ENCODE measurements at places on chromosomes 3 and 15.

- DNase-seq = no peak
These were observed 40.8 kb downstream of the BFSP2 start for GRCh38 chr3:133440652-133441051.

DNA sequence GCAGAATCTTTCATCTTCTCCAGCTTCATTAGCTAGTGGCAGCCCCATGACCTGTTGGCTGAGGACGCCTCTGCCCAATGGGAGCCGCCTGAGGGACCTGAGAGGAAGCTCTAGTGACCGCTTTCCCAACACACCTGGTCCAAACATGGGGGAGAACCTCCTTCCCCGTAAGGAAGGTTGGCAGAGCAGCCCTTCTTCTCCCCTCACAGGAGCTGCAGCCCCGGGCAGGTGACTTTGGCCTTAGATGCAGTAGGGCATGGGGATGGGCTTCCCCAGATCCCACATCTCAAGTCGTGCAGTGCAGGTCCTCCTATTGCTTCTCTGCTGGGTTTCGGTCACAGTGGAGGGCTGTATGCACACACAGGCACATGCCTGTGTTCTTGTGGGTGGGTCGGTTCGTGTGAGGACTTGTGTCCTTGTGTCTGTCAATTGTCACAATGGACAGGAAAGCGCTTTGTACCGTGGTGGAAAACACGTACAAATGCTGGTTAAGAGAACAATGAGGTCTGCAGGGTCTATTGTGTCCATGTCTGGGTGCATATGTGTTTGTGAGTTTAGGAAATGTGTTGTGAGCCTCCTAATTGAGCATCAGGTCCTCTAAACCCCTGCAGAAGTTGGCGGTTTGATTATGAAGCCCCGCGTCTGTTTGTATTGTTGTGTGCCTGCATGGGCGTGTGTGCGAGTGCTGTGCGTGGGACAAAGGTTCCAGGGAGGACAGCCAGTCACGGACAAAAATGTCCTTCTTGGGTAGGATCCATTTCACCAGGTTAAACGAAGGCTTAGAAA, 1.4 kb downstream of the ISLR2 start:
- no peak for DNase-seq

- no peak for DNase-seq
These were observed 4.8 kb downstream of the PAQR9 start for GRCh38 chr3:142958707-142959106.

DNA sequence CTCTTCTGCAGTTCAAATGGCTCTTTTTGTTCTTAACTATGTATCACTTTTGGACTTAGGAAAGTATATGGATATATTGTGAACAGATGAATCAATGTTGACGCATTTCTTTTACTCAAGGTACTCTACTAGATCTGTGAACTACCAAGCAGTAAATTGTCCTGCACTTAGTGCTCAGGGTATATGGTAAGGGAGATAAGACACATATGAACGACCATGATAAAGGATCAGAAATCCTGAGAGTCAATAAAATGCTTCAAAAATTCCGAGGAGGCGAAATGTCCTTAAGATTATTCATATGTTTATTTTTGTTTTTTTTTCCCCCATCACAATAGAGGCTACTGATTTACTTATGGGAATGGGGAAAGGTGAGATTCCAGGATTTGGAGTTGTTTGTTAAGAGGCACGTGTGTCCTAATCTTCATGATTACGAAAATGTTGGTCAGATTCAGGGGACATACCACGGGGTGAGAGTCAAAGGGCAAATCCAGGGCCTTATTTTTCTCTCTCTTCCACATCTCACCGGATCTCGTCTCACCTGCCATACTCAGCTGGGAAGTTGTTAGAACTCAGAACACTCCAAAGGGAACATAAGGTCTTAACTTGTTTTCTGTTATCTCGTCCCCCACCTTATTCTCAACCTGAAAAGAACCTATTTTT, 475.1 kb upstream of the TBL1XR1 start:
- DNase-seq = no peak

DNA sequence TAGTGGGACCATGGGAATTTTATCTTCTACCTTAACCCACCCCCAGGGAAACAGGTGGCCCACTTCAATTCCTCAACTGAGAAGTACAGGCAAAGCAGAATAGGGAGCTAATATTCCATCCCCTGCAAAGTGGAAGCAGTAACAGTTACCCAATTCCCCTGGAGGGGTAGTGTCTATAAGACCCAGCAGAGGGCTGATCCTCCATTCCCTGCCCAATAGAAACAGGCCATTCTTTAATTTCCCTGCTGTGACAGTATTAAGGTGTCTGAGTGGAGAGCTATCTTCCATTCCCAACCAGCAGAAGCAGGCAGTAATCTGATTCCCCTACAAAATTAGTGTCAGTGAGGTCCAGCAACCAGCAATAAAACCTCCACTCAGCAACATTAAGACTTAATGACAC, 219.8 kb downstream of the ULK4 start:
- DNase-seq = no peak

GRCh38 chr3:102069211-102069662, 219.9 kb downstream of the NFKBIZ start:
- DNase-seq = no peak

GRCh38 chr15:57866149-57866736, 159.7 kb downstream of the POLR2M start:
- no peak for DNase-seq

GRCh38 chr3:130557336-130558035, 40.5 kb downstream of the COL6A6 start:
- DNase-seq = no peak

DNA sequence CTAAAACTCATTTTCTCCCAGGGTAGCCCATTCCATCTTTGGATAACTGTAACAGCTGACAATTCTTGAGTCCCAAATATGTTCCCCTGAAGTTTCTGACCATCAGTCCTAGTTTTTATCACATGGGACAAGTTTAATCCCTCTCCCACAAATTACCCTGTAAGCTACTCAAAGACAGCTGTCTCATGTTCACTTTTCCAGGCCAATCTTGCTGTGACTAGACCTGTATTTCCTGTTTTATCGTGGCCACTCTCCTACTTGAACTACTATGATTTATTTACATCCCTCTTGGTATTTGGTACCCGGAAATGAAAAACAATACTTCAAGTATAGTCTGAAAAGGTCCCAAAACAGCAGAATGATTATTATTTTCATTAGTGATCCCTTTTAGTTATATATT, 95.1 kb upstream of the MEX3B start:
- no peak for DNase-seq

- no peak for DNase-seq
These were observed 74.4 kb downstream of the MGLL start for GRCh38 chr3:127747751-127748521.

DNA sequence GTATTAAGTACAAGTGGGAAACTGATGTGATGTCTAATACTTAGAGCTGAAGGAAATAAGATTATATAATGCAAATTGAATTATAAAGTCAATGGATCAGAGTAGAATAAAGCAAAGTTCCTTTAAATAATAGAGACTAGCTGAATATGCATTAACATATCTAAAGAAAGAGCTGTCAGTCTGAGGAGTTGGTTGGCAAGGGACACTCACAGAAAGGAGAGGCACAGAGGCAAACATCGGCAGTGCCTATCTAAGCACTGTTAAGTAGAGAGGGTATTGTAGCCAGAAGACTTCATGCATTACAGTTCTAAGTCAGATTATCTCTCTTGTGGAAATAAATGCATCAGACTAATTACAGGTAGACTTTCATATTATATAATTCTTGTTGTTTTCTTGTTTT, 16.6 kb downstream of the NRG4 start:
- no peak for DNase-seq

- DNase-seq = no peak
These were observed 454.0 kb upstream of the ARHGEF26 start for GRCh38 chr3:153666991-153667740.

DNA sequence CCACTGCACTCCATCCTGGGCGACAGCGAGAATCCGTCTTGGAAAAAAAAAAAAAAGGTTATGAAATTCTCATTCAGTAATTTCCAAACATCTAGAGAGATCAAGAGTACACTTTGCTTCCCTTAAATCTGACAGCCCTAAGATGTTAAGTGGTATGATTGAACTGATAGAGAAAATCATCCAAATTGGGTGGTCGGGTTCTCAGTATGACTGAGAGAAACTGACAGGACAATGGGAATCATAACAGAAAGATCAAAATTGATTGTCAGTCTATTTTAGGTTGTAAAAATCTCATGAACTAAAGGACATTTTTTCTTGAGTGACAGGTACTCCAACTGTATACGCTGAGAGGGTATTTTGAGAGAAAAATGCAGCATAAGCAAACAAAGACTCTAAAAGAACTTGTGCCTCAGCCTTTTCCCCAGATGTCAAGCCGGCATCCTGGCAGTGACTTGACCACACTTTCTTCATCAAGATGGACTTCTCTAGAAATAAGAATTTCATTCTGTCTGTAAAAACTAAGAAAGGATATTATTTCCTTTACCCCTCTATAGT, 65.8 kb downstream of the MYO5A start:
- DNase-seq = no peak

DNA sequence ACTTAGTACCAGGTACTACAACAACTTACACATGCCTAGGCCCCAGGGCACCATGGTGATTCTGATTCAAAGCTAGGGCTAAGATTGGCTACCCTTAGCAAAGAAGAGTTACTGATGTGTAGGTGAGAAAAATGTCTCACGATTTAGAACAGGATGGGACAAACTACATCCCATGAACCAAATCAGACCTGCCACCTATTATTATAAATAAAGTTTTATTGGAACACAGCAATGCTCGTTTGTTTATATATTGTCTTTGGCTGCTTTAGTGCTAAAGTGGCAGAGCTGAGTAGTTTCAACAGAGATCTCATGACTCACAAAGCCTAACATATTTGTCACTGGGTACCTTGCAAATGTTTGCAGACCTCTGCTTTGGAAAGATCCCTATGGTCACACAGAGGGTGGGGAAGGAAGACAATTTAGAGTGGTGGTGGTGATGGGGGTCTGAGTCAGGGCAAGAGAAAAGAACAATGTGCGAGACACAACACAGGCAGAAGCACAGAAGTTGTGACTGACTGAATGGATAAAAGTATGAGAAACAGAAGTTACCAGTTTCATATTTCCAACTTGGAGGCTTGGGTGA, 770.6 kb upstream of the CFAP20DC start:
- DNase-seq = no peak

DNA sequence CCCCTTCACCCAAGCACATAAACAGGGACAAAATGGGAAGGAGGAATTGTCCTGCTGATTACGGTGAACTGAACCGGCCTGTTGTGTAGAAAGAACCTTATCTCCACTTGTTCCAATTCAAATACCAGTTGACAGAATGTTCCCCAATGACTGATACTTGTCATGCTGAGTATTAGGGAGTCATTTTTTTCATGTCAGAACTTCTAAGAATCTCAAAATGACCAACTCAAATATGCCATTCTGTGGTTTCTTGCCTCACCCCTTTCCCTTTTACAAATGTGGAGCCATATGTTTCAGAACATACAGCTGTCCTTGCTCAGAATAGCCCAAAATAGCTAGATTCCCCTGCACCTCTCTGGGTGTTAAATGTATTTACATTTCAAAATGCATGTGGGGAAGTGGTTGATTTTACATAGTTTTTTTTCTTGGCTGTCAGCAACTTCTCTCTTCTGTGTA, 405.9 kb upstream of the TBL1XR1 start:
- DNase-seq = no peak
